ENCODE measurements at places on chromosomes 1 and 21.

- DNase-seq = no peak
These were observed 289.7 kb upstream of the NRIP1 start for GRCh38 chr21:15354516-15354915.

- no peak for DNase-seq
These were observed 283.1 kb downstream of the GRIK1 start for GRCh38 chr21:29656504-29657239.

GRCh38 chr1:31310198-31310597 is 13.4 kb downstream of the ZCCHC17 start:
- DNase-seq = no peak

DNA sequence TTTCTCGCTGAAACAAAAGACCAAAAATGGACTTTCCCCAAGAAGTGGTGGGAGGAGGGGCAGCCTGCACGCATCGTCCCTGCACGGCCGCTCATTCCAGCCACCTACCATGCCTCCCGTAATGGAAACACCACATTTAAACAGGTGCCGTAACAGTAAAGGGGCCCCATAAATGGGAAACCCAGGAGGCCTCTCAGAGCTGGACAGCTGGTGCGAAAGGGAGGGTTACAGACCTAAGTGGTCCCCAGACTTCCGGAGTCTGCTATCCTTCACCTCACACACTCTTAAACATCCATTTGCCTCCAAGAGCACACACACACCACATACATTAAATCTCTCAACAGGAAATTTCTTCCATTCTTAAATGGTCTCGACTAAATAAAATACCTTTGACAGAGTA is 120.7 kb upstream of the SOD1 start:
- DNase-seq = no peak

DNA sequence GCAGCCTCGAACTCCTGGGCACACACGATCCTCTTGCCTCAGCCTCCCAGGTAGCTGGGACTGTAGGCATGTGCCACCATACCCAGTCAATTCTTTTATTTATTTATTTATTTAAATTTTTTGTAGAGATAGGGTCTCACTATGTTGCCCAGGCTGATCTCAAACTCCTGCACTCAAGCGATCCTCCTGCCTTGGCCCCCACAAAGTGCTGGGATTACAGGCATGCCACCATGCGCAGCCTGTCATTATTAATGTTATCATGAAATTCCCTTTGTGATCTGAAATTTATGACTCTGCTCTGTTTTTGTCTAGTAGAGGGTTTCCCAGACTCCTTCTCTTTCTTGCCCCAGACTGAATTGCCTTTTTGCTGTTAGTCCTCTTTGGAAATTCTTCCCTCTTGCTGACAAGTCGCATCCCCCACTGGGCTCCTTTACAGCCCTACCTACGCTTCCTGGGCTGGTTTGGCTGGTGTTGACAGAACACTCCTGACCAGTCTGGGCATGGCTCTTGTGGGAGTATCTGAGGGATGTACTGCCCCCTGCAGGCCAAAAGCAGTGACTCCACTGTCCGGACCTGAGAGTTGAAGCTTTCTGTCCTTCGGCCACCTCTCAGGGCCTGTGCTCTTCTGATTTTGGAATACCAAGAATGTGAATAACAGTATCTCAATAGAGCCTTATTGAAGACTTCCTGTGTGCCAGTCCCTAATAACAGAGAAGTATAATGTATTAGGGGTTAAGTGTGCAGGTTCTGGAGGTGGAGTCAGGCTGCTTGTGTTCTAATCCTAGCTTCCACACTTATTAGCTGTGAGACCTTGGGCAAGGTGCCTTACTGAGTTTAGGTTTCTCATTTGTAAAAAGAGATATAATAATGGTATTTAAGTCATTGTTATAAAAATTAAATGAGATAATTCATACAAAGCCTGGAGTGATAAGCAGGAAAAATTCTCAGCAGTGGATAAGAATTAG is 28.2 kb downstream of the TCEANC2 start:
- DNase-seq = no peak

- DNase-seq = no peak
These were observed 37.4 kb downstream of the MEF2D start for GRCh38 chr1:156462954-156463795.

DNA sequence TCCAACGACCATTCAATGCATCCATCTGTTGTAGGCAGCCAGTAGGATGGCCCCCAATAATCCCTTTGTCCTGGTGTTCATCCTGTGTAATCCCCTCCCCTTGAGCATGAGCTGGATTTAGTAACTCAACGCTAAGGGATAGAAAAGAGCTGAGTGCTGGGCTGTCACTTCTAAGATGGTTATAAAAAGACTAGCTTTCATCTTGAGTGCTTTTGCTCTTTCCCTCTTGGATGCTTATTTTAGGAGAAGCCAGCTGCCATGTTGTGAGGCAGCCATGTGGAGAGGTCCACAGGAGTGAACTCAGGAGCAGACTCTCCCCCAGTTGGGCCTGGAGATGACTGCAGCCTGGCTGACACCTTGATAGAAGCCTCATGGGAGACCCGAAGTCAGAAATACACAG is 401.5 kb downstream of the VAV3 start:
- no peak for DNase-seq

DNA sequence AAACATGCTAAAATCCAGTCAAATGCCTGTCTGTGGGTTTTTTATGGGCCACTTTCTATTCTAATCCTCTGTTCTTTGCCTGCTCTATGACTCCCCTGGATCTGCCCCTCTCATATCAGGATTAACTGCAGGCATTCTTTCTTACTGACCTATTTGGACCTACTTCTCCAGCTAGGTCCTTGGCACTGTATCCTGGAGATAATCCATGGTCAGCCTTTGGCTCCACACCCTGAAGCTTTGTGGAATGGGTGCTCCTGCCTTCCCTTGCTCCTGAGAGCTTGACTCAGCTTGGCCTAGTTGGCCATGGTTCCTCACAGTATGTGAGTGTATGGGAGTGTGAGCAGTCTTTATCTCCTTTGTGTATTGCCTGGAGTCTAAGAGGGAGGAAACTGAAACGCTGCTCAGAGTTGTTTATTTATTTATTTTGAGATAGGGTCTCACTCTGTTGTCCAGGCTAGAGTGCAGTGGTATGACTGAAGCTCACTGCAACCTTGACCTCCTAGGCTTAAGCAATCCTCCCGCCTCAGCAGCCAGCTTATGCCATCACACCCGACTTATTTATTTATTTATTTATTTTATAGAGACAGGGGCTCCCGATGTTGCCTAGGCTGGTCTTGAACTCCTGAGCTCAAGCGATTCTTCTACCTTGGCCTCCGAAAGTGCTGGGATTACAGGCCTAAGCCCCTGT is 28.7 kb upstream of the CDC14A start:
- no peak for DNase-seq

GRCh38 chr1:14842891-14843290 is 244.4 kb downstream of the KAZN start:
- no peak for DNase-seq

- DNase-seq = no peak
These were observed 51.8 kb downstream of the CD46 start for GRCh38 chr1:207803678-207804077.

DNA sequence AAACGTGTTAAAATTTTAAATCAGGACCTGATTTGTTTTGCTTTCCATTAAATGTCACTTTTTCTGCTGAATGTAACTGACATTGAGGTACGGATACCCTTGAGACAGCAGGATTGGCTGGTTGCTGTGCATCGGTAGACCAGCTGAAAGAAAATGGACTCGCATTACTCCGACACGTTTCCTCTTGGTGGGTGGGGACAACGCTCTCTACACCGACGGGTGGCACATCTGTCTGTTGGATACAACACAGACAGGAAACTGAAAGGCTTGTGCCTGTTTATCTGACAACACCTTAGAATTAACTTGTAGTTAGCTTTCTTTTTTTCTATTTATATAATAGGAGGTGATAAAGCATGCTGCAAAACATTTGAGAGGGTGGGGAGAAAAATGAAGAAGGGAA is 19.4 kb downstream of the PRPF38A start:
- no peak for DNase-seq

DNA sequence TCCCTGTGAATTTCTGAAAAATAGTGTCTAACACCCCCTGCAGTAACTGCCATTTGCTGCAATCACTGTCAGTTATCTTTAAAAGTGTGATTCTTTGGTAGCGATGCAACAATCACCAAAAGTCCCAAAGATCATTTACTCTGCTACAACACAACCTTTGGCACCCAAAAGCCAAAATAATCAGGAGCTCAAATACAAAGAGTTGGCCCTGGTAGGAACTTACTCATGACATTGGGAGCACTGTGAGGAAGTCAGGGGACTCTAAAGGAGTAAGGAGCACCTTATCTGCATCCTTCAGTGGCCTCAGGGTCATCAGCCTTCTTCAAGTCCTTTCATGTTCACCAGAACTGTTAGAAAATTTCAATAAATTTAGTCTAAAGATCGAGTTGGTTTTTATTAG is 54.6 kb downstream of the SLC16A1 start:
- DNase-seq = no peak

DNA sequence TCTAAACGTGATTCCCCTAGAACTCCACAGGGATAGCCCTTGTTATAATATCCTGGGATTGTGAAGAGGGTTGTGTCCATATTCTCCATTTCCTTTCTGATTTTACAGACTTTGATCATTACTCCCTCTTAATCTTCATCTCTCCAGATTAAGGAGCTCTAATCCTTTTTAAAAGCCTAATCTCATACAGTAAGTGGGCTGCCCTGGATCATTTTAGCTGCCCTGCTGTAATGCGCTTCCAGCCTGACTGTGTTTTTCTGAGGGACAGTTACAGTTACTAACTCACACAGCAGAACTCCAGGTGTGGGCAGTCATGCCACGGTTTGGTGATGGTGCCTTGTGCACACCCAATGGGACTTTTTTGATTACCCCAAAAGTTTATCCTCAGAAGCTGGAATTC is 33.5 kb downstream of the PROX1 start:
- no peak for DNase-seq

DNA sequence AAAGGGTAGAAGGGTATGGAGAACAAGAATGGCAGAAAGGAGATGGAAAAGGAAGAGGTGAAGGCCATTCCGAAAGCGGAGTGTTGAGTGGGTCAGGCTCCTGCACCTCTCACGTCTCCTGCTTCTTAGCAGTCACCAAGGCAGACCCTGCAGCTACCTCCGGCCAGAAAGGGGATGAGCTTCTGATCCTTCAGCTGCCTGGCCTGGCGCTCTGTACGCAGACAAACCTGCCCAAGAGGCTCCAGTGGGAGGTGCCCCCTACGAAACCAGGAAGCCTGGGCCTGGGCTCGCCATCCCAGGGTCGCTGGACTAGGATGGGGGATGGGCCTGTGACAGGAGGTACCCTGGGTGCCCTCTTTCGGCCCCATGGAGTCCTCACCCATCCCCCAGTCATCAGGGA is 3.0 kb downstream of the GPR61 start:
- no peak for DNase-seq

GRCh38 chr1:106072909-106073600 is 983.4 kb upstream of the PRMT6 start:
- DNase-seq = no peak

GRCh38 chr1:1003618-1004419 is 3.9 kb upstream of the HES4 start:
- DNase-seq = no peak

GRCh38 chr1:85628791-85629531 is 48.4 kb downstream of the CCN1 start:
- DNase-seq = peak; percentile 60

GRCh38 chr1:55172272-55172671 is 42.9 kb downstream of the USP24 start:
- no peak for DNase-seq

GRCh38 chr1:43388613-43389012 is 987 bp downstream of the MED8 start:
- DNase-seq = no peak

DNA sequence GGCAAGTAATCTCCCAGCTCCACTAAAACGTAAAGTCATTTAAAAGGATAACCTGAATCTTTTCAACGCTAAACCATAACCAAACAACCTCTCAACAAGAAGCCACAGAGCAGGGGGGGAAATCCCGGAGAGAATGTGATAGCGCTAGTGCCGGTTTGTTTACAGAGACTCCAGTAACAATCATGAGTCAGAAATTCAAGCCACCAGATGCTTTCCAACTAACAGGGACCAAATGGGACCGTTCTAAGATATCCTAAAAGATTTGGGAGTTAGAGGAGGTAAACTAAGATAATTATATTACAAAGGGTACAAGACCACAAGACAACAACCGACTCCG is 825 bp downstream of the DCAF8 start:
- DNase-seq = peak; percentile 70

GRCh38 chr1:9714257-9714718 is 62.8 kb downstream of the PIK3CD start:
- DNase-seq = no peak

GRCh38 chr21:39705849-39706248 is 39.1 kb upstream of the IGSF5 start:
- no peak for DNase-seq

DNA sequence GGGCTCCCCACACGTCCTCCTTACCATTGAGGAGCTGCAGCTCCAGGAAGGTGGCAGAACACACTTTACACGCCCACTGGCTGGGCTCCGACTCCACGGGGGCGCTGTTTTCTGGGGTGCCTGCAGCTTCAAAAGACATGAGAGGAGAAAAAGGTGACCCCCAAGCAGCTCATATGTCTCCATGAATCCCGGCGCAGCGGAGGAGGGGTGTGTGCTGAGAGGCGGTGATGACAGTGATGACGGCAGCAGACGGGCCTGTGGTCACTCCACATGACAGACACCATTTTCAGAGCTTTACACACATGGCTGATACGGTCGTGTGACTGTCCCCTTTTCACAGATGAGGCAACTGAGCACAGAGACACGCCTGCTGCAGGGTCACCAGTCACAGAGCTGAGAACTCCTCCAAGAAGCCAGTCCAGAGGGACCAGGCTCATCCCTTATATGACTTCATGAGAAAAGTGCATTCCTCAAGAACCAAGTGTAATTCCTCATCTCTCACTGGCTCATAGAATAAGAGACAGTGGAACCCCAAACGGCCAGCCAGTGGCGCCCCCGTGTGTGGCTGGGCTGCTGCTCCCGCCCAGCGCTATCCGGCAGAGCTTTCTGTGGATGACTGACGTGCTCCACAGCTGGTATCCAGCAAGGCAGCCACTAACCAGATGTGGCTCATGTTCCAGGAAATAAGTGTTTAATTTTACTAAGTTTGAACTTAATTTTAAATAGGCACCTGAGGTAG is 31.9 kb downstream of the PRDM15 start:
- no peak for DNase-seq

- no peak for DNase-seq
These were observed 39.5 kb upstream of the CR2 start for GRCh38 chr1:207414606-207415108.

DNA sequence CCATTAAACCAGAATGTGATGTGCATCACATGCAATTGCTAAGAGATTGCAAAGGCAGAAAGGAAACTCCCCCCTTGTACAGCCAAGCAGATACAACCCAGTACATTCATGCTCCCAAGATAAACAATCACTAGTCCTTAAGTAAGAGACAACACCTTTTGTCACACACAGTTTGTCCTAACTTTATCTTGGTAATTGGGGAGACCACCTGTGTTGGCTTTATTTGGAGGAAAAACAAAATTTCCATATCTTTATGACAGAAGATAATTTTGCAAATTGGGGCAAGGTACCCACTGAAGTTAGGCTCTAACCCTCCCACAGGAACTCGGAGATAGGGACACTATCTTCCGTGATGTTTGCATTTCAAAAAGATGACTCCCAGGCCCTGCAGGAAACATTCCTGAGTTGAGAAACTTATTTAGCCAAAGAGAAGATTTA is 175.0 kb upstream of the TNR start:
- no peak for DNase-seq

Data from NCI-H2107 (cell line).